Stimulated activated CD8-positive, alpha-beta memory T cell treated with anti-CD3 and anti-CD28 coated beads, Interleukin-2, amount 100 ng/mL, for 48 hours (primary cell): ENCODE measurements at places on chromosomes 3 and 15.

DNA sequence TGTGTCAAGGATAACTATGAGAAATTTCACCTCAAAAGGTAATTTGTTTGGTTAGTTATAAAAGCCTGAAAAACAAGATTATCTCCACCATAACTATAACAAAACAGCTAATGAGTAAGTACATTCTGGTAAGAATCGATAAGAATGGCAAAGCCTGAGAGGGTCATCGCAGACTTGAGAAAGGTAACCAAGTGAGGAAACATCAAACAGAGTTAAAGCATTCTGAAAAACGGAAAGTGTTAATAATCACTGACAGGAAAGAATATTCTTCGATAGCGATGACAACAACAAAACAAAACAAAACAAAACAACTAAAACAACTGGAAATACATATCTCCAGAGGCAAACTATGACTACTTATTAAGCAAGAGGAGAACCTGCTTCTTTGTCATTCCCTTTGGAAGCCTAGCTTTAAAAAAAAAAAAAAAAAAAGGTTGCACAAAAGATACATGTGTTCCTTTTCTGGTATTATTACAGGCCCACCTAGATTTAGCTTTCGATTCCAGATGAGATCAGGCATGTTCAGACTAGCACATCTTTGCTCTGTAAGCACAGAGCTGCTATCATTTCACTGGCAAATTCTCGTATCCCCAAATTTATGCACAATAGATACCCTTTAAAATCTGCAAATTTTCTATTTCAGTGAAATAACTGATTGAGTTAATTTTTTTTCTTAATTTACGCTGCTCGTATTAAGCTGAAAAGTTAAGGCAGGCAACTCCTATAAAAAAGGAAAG lies 155.6 kb downstream of the TIGIT start:
- DNase-seq, result no peak

- no peak for DNase-seq
Measured at GRCh38 chr3:164640591-164640990, 437.7 kb downstream of the SI start.

- no peak for DNase-seq
Measured at GRCh38 chr3:10518506-10519150, 13.2 kb upstream of the ATP2B2 start.

DNA sequence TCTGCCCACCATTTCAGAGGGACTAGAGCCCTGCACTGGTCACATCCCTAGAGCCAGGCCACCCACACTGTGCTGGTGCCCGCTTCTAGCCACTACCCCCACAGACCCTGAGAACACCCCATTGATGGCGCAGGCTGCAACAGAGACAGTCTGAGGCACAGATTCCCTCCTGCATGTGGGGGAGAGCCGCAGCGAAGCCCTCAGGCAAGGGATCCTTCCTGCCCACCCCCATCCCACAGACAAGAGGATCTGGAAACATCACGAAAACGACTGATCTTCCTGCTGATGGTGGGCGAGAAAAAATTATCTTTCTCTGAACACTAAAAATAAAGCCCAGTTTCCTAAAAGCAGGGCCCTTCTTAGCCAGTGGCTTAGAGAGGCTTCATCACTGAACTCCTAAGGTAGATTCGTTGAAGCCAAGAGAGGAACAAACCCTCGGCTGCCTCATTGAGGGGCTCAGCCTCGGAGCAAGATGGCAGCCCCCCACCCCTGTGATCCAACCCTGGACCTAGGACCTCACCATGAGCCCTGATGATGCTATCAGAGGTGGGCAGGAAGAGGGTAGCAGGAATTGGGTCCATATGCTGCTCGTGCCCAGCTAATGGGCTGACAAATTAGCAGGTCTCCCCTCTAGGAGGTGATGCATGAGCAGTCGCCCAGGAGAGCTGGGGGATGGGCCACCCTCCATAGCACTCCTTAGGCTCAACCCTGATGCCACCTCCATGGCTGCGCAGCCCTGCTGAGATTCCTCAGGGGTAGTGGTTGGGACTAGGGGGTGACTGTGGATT lies 54.5 kb downstream of the CACNA2D2 start:
- no peak for DNase-seq

DNA sequence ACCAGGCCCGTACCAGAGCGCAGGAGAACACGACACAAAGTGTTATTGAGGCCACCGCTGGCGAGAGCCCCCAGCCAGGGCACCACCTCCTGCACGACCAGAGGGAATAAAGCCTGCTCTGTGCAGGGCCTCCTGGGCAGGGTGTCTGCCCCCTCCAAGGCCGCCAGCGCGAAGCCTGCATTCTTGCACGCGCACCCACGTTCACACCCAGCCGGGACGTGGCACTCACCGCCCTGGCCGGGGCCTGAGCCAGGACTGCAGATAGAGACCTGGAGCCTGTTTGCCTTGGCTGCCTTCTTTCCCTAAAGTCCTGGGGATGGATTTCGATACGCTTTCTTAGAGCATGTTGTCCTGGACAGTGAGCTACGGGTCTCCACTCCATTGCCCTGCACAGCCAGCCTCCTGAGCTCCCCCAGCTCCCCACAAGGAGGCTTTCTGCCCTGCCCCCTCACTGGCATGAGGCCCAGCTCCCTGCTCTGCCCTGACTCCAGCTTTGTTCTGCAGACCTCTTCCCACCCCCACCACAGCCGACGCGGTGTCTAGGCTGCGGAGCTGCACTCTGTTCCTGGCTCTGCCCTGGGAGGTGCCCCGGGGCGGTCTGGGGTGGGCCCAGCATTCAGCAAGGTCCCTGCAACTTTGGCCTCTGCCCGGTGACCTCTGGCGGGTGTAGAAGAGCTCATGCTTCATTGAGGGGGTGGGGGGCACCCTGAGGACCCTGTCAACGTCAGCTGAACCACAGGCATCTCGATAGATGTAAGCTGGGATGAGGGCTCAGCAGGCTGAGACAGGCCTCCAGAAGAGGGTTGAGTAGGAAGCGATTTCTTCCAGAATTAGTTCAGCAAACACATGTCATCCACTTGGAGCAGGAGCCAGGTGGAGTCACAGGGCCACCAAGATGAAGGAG lies 145.0 kb downstream of the LRRK1 start:
- DNase-seq, result no peak

DNA sequence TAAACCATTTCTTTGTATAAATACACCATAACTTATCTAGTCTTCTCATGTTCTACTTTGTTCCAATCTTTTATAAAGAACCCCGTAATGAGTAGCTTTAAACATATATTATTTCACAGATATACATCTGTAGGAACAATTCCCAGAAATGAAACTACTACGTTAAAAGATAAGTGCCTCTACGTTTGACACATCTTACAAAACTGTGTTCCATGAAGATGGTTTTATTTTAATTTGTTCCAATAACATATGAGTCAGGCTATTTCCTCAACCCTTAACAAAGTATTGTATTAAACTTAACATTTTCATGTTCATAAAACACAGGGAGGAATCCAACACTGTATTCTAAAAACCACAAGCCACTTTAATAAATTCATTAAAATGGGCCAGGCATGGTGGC lies 52.9 kb downstream of the TRPM7 start:
- no peak for DNase-seq

DNA sequence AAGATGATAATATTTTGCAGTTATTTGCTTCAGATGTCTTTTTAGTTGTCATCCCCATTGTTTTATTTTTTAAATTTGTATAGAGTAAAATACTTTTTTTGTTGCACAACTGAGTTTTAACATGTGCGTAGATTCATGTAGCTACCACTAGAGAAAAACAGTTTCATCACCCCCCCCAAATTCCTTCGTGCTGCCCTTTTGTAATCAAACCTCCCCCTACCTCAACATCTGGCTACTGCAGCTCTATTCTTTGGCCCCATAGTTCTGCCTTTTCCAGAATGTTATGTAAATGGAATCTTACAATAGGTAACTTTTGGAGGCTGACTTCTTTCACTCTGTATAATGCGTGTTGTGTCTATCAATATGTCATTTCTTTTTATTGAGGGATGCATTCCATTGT lies 232.0 kb upstream of the RASGRP1 start:
- DNase-seq, result no peak

GRCh38 chr3:42501321-42501680 lies 1.1 kb upstream of the VIPR1 start:
- DNase-seq, result no peak

DNA sequence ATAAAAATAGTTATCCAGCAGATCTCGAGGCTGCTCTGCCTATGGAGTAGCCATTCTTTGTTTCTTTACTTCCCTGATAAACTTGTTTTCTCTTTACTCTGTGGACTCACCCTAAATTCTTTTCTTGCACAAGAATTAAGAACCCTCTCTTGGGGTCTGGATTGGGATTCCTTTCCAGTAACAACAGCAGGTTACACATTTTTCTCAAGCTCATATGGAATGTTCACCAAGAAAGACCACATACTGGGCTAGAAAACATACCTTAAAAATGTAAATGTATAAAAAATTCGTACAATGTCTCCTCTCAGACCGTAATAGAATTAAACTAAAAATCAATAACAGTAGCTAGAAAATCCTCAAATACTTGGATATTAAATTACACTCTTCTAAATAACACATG lies 299.2 kb downstream of the CNTN3 start:
- DNase-seq, result no peak

GRCh38 chr3:126124896-126125295 lies 41.0 kb upstream of the SLC41A3 start:
- DNase-seq, result no peak

GRCh38 chr3:52856666-52857065 lies 21.8 kb upstream of the MUSTN1 start:
- no peak for DNase-seq

DNA sequence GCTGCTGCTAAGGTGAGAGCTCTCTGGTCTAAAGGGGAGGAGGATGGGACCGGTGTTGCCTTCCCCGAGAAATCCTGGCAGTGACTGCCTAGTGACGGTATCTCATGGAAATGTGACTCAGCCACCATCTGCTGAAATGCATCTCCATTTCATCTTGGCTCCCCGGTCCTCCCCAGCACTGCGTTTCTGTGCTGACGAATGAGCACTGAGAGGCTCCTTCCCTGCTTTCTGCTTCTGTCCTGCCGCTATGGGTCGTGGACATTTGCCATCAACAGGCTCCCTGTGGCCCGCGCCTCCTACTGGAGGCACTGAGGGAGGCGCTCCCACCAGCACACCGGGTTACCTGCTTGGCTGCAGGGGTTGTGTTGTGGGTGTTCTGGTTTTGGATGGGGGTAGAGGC lies 13.5 kb upstream of the SEC13 start:
- no peak for DNase-seq

- DNase-seq, result no peak
Measured at GRCh38 chr15:100332231-100332630, 9.5 kb downstream of the ADAMTS17 start.

- DNase-seq, result no peak
Measured at GRCh38 chr3:156808025-156808424, 18.1 kb upstream of the LEKR1 start.

DNA sequence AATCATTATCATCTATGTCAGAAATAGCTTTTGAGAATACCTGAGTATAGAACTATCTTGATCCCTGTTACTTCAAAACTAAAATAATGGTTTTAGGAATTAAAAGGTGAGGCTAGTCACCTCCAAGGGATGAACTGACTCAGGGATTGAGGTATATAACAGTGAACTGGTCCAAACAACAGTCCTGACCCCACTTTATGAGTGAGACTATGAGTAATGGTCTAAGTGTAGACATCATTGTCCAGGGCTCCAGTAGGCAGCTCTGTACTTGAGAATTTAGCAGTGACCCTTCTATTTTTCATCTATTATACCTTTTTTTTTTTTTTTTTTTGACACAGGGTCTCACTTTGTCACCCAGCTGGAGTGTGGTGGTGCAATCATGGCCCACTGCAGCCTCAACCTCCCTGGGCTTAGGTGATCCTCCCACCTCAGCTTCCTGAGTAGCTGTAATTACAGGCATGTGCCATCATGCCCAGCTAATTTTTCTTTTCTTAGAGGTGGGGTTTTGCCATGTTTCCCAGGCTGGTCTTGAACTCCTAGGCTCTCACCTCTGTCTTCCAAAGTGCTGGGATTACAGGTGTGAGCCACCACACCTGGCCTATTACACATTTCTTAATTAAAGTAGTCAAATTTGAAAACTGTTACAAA lies 36.3 kb downstream of the MLH1 start:
- DNase-seq, result no peak

DNA sequence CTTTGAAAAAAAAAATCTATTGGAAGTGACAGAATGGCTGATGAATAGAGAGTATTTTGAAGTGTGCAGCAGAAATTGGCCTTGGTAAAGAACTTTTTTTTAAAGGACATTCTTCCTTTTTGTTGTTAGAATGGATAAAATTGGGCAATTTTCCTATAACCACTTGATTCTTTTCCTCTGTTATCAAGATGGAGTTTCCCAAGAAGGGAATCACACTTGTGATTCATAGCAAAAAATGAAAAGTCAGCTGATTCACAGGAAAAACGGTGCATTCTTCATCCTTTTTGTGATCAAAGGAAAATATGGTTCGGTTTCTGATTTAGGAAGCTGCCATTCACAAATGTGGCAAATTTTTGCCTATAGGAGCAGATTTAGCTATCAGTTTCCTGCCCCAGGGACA lies 486.8 kb downstream of the GBE1 start:
- no peak for DNase-seq

- DNase-seq, result no peak
Measured at GRCh38 chr15:92608866-92609700, 46.5 kb downstream of the FAM174B start.

GRCh38 chr3:144112036-144112435 lies 140.4 kb downstream of the DIPK2A start:
- no peak for DNase-seq

DNA sequence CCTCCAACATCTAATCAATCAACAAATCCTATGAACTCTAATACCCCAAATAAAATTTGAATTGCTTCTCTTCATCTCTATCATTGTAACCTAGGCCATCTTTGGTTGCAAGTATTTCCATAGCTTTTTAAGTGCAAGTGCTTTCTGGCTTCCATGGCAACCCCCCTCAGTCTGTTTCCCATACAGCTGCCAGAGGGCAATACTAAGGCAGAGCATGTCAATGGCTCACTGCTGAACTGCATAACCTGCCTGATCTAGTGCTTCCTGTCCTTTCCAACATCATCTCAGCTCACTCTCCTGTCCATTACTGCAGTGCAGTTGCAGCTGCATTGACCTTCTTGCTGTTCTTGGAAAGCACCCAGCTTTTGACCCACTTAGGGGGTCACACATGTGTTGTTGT lies 198.4 kb downstream of the WNT5A start:
- DNase-seq, result no peak

- DNase-seq, result no peak
Measured at GRCh38 chr15:66138096-66138783, 115.3 kb downstream of the MEGF11 start.

DNA sequence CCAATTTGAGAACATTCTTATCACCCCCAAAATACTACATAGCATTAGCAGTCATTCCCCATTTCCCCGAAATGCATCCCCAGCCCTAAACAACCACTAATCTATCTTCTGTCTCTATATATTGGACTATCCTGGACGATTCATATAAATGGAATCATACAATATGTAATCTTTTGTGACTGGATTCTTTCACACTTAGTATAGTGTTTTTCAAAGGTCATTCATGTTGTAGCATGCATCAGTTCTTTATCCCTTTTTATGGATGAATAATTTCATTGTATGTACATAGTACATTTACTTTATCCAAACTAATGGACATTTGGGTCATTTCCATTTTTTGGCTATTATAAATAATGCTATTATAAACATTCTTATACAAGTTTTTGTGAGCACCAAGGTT lies 27.5 kb upstream of the EIF1B start:
- DNase-seq, result no peak
